ENCODE measurements at places on chromosomes 5 and 9. TPM values are rescaled to one million over a fixed set of nuclear protein-coding genes. Genes with fewer than 3 reads are reported as not detected.

GRCh38 chr5:148179234-148179824 lies 11.0 kb downstream of the SPINK14 start:
- DNase-seq: no peak

DNA sequence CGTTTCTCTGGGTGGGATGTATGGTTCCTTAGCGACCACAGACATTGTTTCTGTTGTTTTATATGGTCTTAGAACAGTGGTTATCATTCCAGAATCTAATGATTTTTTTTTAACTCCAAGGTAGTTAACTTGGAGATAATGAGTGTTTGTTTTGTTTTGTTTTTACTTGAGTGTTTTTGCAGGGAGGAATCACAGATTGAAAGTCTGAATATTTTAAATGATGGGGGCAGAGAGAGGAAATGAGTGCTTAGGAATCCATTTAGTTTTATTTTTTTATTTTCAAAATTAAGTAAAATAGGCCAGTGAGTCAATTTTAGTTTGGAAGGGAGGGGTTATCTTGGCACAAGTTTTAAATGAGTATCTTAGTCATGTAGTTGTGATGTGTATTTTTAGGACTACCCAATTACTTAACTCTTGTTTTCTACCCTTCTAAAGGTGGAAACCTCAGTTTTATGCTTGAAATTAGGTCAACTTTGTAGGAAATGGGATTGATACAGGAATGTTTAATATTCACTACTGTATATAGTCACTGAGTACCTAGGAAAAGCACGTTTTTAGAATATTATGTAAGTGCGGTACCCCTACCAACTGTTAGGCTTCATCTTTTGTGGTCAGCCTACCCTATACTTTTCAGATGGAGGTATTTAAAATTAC lies 2.0 kb downstream of the UBE2R2 start:
- no peak for DNase-seq

DNA sequence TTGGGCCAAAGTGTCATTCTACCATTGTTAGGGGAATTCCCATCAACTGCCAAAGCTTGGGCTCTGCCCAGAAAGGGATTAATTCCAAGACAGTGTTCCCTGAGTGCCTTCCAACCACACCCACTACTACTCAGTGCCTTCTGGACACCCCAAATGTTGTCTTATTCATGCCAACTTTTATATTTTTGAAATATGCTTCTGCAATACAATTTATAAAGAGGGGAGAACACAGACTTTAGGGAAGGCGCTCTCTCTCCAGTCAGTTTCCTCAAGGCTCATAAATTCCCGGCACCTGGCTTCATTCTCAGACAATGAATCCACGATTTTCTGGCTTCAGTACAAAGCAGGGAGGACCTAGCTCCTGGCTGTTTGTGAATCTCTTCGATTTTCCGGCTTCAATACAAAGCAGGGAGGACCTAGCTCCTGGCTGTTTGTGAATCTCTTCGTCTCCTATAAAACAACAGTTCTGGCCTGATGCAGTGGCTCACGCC lies 120.1 kb upstream of the MYO10 start:
- DNase-seq: no peak

DNA sequence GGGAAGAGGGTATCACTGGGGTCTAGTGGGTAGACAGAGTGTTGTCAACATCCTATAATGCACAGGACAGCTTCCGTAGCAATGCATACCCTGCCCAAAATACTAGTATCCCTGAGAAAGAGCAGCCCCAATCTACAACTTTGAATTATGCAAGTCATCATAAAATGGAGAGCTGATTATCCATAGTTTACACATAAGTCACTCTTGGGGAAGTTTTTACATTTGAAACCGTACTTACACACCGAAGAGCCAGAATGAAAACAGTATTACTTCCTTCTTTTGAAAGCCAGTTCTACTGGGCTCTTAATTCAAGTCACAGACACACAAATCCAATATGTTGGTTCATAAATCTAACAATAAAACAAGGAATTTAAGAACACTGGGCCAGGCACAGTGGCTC lies 21.6 kb downstream of the RNF145 start:
- DNase-seq: no peak

RASGRF2 gene
- total RNA-seq: 6.7 TPM

DDX4 gene
- total RNA-seq: not detected
